Muscle of back (tissue), 13 donors: ENCODE measurements at places on chromosomes 3 and 15. TPM values are rescaled to one million over a fixed set of nuclear protein-coding genes. Genes with fewer than 3 reads are reported as not detected.

Gene AADACL2
- not detected for polyA plus RNA-seq

Gene MRPL3
- 76.6 TPM for polyA plus RNA-seq

DNA sequence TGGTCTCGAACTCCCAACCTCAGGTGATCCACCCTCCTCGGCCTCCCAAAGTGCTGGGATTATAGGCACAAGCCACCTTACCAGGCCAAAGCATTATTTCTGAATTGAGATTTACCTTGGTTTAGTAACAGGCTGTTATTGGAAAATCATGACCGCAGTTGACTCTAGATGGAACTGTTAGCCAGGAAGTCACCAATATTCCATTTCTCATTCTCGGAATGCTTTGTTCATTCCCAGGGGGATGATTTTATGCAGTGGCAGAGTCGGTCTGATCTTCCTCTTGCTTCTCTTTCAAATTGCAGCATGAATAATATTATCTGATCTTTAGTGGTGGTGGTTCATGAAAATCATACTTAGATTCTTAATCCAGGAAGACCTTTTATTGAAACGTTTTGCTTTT is 195.5 kb upstream of the MBNL1 start:
- peak; percentile 35 for DNase-seq

Gene CKMT1A
- not detected for polyA plus RNA-seq

DNA sequence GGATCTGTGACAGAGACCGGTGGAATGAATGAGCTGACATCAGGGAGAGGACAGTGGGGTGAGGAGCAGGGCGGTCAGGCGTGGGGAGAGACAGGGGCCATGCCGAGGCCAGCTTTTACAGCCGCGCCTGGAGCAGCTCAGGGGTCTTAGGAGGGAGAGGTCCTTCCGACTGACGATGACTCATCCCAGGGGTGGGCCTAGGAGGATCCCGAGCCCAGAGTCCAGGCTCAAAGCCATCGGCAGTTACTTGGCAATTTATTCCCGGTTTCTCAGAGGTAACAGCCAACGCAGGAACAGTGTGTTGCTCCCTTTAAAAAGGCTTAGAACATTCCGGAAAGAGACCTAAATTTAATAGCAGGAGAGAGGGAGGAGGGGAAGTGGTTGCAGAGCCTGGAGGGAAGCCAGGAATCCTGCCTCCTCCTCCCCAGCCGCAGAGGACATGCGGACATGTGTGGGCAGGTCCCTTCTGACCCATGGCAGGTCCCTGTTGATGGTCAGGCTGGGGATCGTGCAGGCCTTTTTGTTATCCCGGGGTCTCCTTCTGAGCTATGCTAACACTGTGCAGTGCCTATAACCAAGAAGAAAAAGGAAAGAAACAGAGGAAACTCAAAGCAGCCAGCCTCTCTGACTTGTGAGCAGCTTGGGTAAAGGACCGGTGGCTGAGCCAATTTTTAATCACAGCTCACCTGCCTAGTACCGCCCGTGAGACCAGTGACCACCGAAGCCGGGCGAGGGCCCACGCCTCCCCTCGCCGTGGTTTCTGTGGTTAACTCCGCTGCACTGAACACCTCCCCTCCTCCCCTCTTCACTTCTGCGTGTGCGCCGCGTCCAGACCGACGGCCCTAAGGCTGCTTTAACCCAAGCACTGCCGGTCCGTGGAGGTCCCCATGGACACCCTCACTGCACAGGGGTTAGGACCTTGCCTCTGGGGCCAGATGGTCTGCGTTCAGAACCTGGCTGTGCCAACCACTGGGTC is 392.4 kb upstream of the PROK2 start:
- DNase-seq, result no peak

Gene SSUH2
- 1.7 TPM for polyA plus RNA-seq

DNA sequence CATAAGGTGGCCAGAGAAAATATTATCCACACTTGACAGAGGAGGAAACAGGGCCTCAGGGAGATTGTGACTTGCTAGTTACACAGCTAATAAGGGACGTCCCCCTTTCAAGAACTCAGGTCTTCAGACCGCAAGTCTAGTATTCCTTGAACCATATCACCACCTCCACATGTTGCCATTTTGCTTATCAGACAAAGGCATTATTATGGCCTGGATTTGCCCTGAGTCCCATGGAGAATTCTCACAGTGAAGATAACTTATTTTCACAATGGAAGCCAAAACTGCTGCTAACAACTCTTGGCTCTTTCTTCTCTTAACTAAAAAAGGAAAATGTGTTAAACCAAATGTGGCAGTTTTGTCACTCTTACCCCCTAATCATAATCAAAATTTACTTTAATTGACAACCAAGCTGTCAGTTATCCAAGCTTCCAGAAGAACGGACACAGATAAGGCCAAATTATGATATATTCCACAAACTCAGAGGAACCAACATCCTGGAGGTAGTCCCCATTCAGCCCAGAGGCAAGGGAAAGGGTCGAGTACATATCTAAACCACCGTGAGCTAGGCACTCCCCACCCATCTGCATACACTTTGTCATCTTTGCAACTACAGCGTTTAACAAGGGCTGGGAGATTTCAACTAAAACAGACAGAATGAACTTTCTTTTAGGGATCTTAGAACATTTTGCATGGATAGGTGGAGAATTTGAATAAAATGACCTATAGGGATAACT is 63.6 kb upstream of the THBS1 start:
- DNase-seq, result no peak
